Activated T-helper 1 cell treated with anti-CD3 and anti-CD28 coated beads, Interleukin-12 subunit alpha, Interleukin-12 subunit beta, Interleukin-2, Interleukin-4 antibody, amounts not matched to agents 30 ng/mL and 10 ng/mL and 1 ng/mL, durations not matched to agents 14 hours and 24 hours and 36 hours (primary cell): ENCODE measurements at places on chromosomes 4 and X. TPM values are rescaled to one million over a fixed set of nuclear protein-coding genes. Genes with fewer than 3 reads are reported as not detected.
A peak's percentile ranks its signal among the peaks of the same experiment; 100 is the strongest.

GRCh38 chrX:40147126-40147952 is 49.6 kb upstream of the BCOR start:
- H3K27ac ChIP-seq: no peak overlapping the region
- no peak for DNase-seq
- H3K4me1 ChIP-seq: no peaks in the 10 kb centered on the region
- H3K27me3 ChIP-seq: peaks cover 7% of the 10 kb centered on the region

- no peaks in the 10 kb centered on the region for H3K27me3 ChIP-seq
- H3K4me3 ChIP-seq: no peak overlapping the region
- no peaks in the 10 kb centered on the region for H3K36me3 ChIP-seq
- no peak for DNase-seq
- no peak overlapping the region for H3K27ac ChIP-seq
Observed at GRCh38 chr4:126820631-126821030, 812.1 kb upstream of the INTU start.

- DNase-seq: no peak
- H3K4me1 ChIP-seq: peaks cover 41% of the 10 kb centered on the region
- no peaks in the 10 kb centered on the region for H3K27me3 ChIP-seq
- H3K27ac ChIP-seq: peak overlapping the region; percentile 89
- H3K36me3 ChIP-seq: no peaks in the 10 kb centered on the region
- H3K4me3 ChIP-seq: peak overlapping the region; percentile 89
Observed at GRCh38 chr4:86934147-86934770, 552 bp upstream of the AFF1 start.

DNA sequence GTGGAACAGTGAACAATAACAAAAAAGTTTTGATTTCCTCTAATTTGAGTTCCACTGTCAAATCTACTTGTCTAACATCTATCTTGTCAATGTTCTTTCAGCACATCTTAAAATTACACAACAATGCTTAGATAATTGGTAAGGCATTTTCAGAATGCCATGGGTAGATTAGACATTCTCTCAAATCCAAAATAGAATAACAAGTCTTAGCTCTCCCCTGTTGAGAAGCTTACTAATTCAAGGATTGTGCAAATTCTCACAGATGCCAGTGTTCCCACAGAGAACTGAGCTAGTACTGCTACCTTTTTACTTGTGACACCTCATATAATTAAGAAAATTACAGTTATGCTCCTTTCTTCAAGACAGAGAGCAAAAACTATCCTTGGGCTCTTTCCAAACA is 2442.0 kb downstream of the PCDH7 start:
- no peak overlapping the region for H3K4me3 ChIP-seq
- DNase-seq: no peak
- H3K4me1 ChIP-seq: no peaks in the 10 kb centered on the region

DNA sequence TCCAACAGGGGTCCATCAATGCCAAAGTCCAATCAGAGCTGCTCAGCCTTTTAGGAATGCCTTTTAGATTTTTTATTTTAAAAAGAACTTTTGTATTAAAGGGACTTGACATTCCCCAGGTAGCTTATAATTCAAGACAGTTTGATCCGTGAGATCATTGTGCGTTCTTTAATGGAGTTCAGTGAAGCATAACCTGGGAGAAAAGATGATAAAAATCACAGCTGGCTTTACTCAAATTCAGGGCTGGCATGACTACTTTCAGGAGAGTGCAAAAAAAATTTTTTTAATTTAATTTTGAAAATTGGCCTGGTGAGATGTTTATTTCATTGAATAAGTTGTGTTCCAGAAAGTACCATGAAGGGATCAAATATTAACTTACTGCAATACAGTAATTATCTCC is 118.2 kb downstream of the VCX2 start:
- no peak for DNase-seq
- no peaks in the 10 kb centered on the region for H3K36me3 ChIP-seq
- H3K4me1 ChIP-seq: no peaks in the 10 kb centered on the region
- no peaks in the 10 kb centered on the region for H3K27me3 ChIP-seq
- H3K27ac ChIP-seq: no peak overlapping the region

- H3K27ac ChIP-seq: no peak overlapping the region
- DNase-seq: no peak
- no peaks in the 10 kb centered on the region for H3K4me1 ChIP-seq
- H3K27me3 ChIP-seq: no peaks in the 10 kb centered on the region
- no peak overlapping the region for H3K4me3 ChIP-seq
- no peaks in the 10 kb centered on the region for H3K36me3 ChIP-seq
Observed at GRCh38 chr4:18100657-18101056, 79.1 kb upstream of the LCORL start.

DNA sequence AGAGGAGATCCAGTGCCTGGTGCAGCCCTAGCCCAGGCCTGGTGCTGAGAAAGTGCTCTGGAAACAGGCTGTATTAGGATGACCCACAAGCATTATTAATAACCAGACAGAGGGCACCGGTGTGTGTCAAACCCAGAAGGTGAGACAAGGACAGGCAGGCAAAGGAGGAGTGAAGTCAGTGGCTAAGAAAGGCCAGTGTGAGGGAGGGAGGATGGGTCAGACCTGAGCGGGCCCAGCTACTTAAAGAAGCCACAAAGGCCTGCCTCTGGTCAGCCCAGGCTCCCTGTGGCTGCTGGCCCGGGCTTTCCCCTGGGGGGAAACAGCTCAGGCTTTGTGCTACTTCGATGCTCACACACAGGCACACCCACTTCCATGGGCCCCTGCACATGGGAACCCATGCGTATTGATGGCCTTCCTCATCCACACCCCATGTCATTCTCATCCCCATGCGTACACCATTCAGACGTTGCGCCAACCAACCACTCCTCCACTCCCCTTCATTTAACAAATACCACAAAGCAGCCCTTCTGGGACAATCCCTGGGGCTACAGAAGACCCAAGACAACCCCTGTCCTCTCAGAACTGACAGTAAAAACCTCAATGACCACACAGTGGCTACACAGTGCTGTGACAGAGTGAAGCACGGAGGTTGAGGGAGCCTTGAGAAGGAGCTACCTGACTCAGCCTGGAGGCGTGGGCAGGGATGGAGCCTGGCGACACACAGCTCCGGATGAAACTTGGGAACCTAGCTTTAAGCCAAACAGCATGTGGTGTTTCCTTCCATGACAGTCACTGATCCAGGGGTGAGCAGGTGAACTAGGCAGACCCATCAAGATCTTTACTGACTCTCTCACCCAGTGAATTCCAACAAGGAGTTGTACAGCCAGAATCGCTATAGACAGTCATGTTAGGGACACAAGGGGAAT is 24.9 kb upstream of the MTM1 start:
- H3K4me1 ChIP-seq: peaks cover 26% of the 10 kb centered on the region
- H3K27ac ChIP-seq: no peak overlapping the region
- peaks cover 1% of the 10 kb centered on the region for H3K36me3 ChIP-seq
- H3K27me3 ChIP-seq: no peaks in the 10 kb centered on the region

DNA sequence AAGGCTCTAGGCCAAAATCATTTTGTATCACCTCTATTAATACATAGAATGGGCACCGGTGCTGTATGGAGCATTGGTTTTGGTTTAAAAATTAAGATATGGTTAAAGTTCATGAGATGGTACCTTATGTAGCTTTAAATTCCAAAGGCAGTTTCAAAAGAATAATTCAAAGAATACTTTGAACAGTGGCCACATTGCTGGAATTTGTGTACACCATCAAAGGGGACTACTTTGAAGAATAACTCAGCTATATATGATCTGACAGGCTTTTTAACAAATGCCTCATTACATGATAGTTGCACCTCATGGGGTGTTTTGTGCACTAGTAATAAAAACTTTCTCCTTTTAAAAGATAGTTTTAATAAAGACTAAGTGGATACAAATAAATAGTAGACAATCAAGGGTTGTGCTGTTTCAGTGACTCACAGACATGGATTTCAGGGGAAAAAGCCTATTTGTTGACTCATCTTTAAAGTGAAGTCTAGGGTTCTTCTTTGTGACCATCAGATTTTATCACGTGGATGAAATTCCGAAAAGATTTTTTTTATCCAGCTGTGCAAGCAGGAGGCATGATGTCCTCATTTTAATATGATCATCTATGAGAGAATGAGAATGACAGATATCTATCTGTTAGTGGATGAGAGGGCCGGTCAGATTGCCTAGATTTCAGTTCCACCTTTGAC is 12.8 kb downstream of the MTM1 start:
- no peak overlapping the region for H3K27ac ChIP-seq
- peaks cover 14% of the 10 kb centered on the region for H3K36me3 ChIP-seq
- peaks cover 46% of the 10 kb centered on the region for H3K4me1 ChIP-seq
- H3K27me3 ChIP-seq: no peaks in the 10 kb centered on the region
- no peak overlapping the region for H3K4me3 ChIP-seq

DNA sequence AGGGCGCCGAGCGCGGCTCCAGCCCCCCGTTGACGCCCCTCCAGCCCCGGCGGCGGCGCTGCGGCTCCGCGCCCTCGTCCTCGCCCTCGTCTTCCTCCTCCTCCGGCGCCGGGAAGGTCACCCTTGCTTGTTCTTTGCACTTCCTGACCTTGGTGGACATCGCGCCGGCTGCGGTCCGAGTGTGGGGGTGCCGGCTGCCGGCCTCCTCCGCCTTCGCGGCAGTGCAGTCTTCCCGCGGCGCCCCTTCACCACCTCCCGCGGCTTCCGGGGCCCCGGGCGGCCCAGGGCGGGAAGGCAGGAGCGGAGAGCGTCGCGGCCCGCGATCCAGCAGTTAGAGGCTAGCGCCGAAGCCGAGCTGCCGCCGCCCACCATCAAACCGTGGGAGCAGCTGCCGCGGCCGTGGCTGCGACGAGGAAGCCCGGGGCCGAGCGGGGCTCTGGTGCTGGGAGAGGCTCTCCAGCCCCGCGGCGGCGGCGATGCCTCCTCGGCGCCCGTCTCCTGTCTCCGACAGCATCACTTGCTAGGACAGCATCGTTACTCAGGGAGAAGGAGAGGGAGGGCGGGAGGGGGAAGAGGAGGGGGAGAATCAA is at the start of gene TRPC3:
Gene TRPC3, minus strand, starts transcription at position 540 of the 590 bp plus-strand sequence. Its CDS starts 380 bp downstream, at position 160.
- peak within 1 kb of the TSS; percentile 89 for H3K4me3 ChIP-seq
- H3K4me1 ChIP-seq: peaks cover 26% of the 10 kb centered on the region
- H3K27me3 ChIP-seq: peaks cover 43% of the 10 kb centered on the region
- H3K36me3 ChIP-seq: no peaks in the 10 kb centered on the region

- H3K36me3 ChIP-seq: no peaks in the 10 kb centered on the region
- no peak for DNase-seq
- H3K4me1 ChIP-seq: no peaks in the 10 kb centered on the region
- no peak overlapping the region for H3K27ac ChIP-seq
- H3K4me3 ChIP-seq: no peak overlapping the region
Observed at GRCh38 chr4:89173336-89174090, 62.2 kb downstream of the TIGD2 start.

GRCh38 chr4:13640149-13640940 is 12.8 kb upstream of the BOD1L1 start:
- H3K4me1 ChIP-seq: no peaks in the 10 kb centered on the region
- H3K27me3 ChIP-seq: peaks cover 13% of the 10 kb centered on the region
- no peak for DNase-seq
- H3K27ac ChIP-seq: no peak overlapping the region

GRCh38 chr4:114036426-114036825 is 57.0 kb upstream of the ARSJ start:
- no peaks in the 10 kb centered on the region for H3K4me1 ChIP-seq
- DNase-seq: no peak
- no peaks in the 10 kb centered on the region for H3K36me3 ChIP-seq
- H3K27me3 ChIP-seq: peaks cover 5% of the 10 kb centered on the region
- H3K27ac ChIP-seq: no peak overlapping the region

DNA sequence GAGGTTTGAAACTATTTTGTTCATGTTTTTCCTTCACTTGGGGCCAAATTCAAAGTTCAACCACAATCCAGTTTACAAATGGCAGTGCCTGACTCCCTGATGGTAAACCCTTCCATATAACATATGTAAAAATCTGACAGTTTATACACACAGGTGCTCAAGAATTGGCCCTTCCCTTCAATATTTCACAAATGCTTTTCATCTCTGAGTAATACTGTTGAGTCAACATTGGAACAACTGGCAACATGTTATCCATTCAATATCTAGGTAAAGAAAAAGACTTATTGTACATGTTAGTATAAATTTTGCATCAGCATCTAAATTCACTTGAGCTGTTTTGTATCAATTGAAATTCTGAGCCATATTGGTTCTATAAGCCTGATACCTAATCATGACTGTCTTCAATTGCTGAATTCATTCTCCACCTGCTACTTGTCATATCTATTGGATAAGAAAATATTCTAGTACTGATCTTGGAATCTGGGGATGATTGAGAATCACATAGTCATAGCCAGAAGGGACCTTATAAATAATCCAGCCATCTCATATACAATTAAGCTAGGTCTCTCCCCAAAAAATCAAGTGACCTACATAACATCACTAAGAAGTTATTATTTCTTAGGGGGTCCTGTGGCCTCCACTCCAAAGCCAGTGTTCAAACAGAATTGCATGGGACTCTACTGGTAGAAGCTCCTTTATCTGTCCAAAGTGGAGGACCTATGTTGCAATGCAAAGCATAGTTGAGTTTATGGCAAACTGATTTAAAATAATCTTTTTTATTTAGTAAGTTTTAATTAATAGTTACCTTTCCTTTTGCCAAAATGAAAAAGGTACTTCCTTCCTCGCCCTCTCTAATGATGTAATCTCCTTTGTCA is 61.9 kb downstream of the PRKG2 start:
- no peaks in the 10 kb centered on the region for H3K4me1 ChIP-seq
- no peak for DNase-seq
- no peaks in the 10 kb centered on the region for H3K27me3 ChIP-seq
- H3K27ac ChIP-seq: no peak overlapping the region
- H3K36me3 ChIP-seq: no peaks in the 10 kb centered on the region

GRCh38 chrX:64571011-64571410 is 175.8 kb upstream of the MTMR8 start:
- no peak overlapping the region for H3K4me3 ChIP-seq
- no peak for DNase-seq
- H3K27me3 ChIP-seq: no peaks in the 10 kb centered on the region
- no peaks in the 10 kb centered on the region for H3K4me1 ChIP-seq
- no peaks in the 10 kb centered on the region for H3K36me3 ChIP-seq

GRCh38 chrX:24248042-24248441 is 65.8 kb downstream of the SUPT20HL2 start:
- H3K36me3 ChIP-seq: no peaks in the 10 kb centered on the region
- peaks cover 8% of the 10 kb centered on the region for H3K4me1 ChIP-seq
- DNase-seq: no peak
- H3K27me3 ChIP-seq: peaks cover 10% of the 10 kb centered on the region

The MAGEA1 gene
- not detected in 2 replicates for total RNA-seq

The PHOX2B gene
- total RNA-seq: not detected in 2 replicates

The SOWAHB gene
- total RNA-seq: not detected in 2 replicates

The FRMPD3 gene
- not detected in 2 replicates for total RNA-seq

The LONRF3 gene
- 0.52 and 0.71 TPM in 2 replicates for total RNA-seq

The NAA11 gene
- not detected in 2 replicates for total RNA-seq
